ENCODE measurements at places on chromosomes 5 and 9.

GRCh38 chr9:128886211-128886891, 4.4 kb downstream of the LRRC8A start:
- no peak for DNase-seq

DNA sequence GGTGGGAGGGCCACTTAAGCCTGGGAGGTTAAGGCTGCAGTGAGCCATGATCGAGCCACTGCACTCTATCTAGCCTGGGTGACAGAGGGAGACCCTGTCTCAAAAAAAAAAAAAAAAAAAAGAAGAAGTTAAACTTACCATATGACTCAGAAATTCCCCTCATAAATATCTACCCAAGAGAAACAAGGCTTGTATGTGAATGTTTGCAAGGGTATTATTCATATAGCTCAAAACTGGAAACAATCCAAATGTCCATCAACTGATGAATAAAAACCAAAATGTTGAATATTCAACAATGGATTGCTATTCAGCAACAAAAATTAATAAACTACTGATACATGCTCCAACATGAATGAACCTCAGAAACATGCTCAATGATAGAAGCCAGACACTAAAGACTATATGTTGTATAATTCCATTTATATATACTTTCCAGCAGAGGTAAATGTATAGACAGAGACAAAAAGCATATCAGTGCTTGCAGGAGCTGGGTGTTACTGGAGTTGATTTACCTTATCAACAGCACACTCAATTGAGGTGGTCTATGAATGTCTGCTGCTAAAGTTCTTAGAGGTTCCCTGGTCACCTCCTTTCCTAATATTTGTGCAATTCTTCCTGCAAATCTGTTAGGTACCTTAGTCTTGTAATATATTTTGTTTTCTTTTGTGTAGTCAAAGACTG, 5.3 kb upstream of the SREK1 start:
- no peak for DNase-seq

GRCh38 chr5:103674251-103674650, 111.7 kb upstream of the NUDT12 start:
- DNase-seq = no peak

- DNase-seq = no peak
Measured at GRCh38 chr5:158051036-158051435, 192.1 kb upstream of the CLINT1 start.

GRCh38 chr5:172769342-172769615, 1.7 kb downstream of the DUSP1 start:
- DNase-seq = no peak

- DNase-seq = no peak
Measured at GRCh38 chr9:28735738-28736342, 1162.6 kb upstream of the C9orf72 start.

- DNase-seq = no peak
Measured at GRCh38 chr5:75509956-75510355, 1.5 kb downstream of the CERT1 start.

GRCh38 chr5:55575815-55576583, 41.2 kb upstream of the PLPP1 start:
- DNase-seq = no peak

- DNase-seq = no peak
Measured at GRCh38 chr9:88777498-88778312, 213.6 kb upstream of the S1PR3 start.

DNA sequence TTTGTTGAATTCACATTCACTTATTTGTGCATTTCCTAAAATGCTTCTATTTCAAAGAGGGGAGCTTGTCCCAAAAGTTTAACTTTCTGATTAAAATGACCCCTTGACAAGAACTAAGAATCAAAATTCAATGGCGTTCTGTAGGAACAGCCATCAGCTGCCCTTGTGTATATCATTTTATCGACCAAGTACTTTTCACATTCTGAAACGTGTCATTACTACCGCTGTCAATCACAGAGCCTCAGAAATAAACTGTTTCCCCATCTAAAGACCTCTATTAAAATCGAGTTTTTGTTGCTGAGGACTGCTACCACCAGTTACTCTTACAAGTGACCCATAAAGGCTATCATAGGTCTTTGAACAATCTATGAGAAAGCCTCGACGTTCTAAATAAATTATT, 1.6 kb upstream of the FOXD1 start:
- no peak for DNase-seq
